ENCODE measurements at places on chromosomes 12 and 14.

- no peak overlapping the region for H3K4me3 ChIP-seq
- no peaks in the 10 kb centered on the region for H3K36me3 ChIP-seq
- H3K4me1 ChIP-seq = no peaks in the 10 kb centered on the region
- DNase-seq = no peak
- H3K27ac ChIP-seq = no peak overlapping the region
- H3K27me3 ChIP-seq = no peaks in the 10 kb centered on the region
Observed at GRCh38 chr14:32682214-32682613, 256.5 kb upstream of the NPAS3 start.

GRCh38 chr12:56387152-56387736, 24.6 kb upstream of the APOF start:
- DNase-seq = peak; percentile 13
- H3K4me1 ChIP-seq = peaks cover 4% of the 10 kb centered on the region
- no peaks in the 10 kb centered on the region for H3K36me3 ChIP-seq
- no peak overlapping the region for H3K27ac ChIP-seq
- no peak overlapping the region for H3K4me3 ChIP-seq

DNA sequence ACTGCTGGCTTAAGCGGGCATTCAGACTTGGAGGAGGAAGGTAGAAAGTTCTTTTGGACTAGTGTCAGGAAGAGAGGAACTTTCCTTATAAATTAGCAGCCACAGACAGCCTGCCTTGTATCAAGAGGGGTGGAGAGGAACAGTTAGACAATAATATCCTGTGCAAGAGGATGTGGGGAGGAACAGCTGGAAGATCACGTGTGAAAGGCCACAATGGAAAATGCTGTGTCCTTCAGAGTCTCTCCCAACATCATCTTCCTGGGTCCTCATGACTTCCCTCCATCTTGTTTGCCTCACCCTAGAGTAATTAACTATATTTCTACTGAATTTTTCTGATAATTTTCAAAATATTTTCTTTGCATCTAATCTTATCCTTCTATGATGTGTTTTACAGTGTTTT, 117.4 kb downstream of the MGAT4C start:
- no peaks in the 10 kb centered on the region for H3K4me1 ChIP-seq
- peak; percentile 10 for DNase-seq
- H3K36me3 ChIP-seq = no peaks in the 10 kb centered on the region

DNA sequence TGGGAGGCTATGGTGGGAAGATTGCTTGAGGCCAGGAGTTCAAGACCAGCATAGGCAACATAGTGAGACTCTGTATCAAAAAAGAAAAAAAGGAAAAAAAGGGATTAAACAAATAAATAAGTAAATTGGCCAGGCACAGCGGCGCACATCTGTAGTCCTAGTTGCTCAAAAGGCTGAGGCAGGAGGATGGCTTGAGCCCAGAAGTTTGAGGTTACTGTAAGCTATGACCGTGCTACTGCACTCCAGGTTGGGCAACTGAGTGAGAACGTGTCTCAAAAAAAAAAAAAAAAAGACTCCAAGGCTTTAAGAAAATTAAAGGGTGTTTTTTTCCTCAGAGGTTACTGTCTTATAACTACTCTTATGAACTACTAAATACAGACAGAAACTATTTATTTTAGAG, 11.7 kb downstream of the BEST3 start:
- DNase-seq = peak; percentile 17
- no peak overlapping the region for H3K4me3 ChIP-seq
- H3K27ac ChIP-seq = peak overlapping the region; percentile 95
- no peaks in the 10 kb centered on the region for H3K27me3 ChIP-seq
- no peaks in the 10 kb centered on the region for H3K36me3 ChIP-seq

- no peaks in the 10 kb centered on the region for H3K36me3 ChIP-seq
- H3K4me3 ChIP-seq = no peak overlapping the region
- H3K27ac ChIP-seq = no peak overlapping the region
- H3K4me1 ChIP-seq = no peaks in the 10 kb centered on the region
- peak; percentile 26 for DNase-seq
Observed at GRCh38 chr12:24738441-24738840, 210.5 kb downstream of the BCAT1 start.

DNA sequence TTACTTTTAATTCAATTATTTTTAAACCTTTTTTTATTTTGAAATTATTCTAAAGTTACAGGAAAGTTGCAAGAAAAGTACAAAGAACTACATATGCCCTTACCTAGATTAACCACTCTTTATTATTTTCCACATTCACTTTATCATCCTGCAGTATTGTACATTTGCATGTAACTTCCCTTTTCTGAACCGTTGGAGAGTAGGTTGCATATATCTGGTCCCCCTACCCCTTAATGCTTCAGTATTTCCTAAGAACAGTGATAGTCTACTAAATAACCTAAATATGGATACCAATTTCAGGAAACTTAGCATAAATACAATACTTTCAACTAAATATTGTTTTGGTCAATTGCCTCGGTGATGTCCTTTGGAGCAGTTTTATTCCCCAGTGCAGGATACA, 15.0 kb downstream of the G2E3 start:
- H3K4me1 ChIP-seq = no peaks in the 10 kb centered on the region
- no peak overlapping the region for H3K27ac ChIP-seq
- H3K27me3 ChIP-seq = no peaks in the 10 kb centered on the region
- DNase-seq = no peak

DNA sequence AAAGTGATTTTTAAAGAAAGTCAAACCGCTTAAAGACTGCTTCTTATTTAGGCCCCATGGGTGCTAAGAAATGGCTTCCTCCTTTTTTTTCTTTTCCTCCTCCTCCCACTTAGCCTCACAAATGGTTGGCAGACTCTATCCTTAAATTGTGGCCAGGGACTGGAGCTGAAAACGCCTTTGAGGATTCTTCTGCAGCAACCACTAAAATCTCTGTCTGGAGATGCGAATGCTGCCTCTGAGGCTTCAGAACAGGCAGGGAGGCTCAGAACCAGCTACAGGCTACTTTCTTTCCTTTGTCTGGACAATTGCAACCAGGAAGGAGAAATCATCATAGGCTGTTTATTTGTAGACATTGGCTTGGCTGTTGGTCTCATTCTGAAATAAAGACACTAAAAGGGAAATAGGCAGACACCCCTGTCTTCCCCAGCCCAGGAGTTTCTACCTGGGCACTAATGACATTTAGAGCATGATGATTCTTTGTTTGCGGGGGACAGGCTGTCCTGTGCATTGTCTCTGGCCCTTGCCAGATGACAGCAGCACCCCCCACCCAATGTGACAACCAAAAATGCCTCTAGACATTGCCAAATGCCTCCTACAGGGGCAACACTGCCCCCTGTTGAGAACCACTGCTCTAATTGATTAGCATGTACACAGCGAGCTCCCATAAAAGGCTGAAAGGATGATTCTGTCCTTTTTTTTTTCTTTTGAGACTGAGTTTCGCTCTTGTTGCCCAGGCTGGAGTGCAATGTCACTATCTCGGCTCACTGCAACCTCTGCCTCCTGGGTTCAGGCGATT, 50.3 kb downstream of the MAP1LC3B2 start:
- peaks cover 8% of the 10 kb centered on the region for H3K27me3 ChIP-seq
- DNase-seq = no peak
- H3K27ac ChIP-seq = no peak overlapping the region
- H3K4me3 ChIP-seq = no peak overlapping the region

GRCh38 chr14:104343690-104344640, 205.6 kb downstream of the KIF26A start:
- no peaks in the 10 kb centered on the region for H3K4me1 ChIP-seq
- H3K27ac ChIP-seq = no peak overlapping the region

- H3K27ac ChIP-seq = no peak overlapping the region
- H3K36me3 ChIP-seq = no peaks in the 10 kb centered on the region
- H3K4me1 ChIP-seq = no peaks in the 10 kb centered on the region
- no peak for DNase-seq
- H3K27me3 ChIP-seq = no peaks in the 10 kb centered on the region
Observed at GRCh38 chr12:70747445-70748260, 110.4 kb upstream of the PTPRB start.

DNA sequence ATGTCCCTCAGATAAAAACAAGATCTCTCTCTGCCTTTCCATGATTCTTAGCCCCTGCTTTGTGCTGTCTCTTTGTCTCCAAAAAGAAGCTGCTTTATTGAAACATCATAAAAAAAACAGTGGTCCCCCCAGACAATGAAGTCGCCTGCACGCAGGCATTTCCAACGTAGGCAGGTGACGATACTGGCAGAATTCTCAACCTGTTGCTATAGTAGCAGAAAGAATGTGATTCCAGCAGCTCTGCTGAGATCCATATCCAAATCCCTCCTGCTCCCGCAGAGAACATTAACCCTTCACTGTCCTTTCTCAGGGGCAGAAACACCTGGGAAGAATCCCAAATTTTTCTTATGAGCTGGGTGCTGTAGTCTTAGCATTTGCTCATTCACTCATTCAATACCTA, 84.8 kb downstream of the STON2 start:
- DNase-seq = no peak
- no peaks in the 10 kb centered on the region for H3K27me3 ChIP-seq
- H3K4me1 ChIP-seq = no peaks in the 10 kb centered on the region
- H3K36me3 ChIP-seq = no peaks in the 10 kb centered on the region

DNA sequence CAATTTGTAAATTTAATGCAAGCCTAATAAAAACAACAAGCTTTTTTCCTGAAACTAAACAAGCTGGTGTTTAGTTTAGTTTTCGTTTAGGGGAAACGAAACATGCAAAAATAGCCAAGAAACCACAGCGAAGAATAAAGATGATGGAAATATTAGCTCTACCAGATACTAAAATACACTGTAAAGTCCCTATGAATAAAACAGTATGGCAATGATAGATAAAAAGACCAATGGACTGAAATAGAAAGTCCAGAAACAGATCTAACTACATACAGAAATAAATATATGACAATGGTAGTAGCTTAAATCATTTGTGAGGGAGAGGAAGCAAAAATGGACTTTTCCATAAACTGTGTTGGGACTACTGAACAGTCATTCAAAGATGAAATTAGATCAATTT, 26.4 kb downstream of the ATP2B1 start:
- H3K36me3 ChIP-seq = peaks cover 10% of the 10 kb centered on the region
- H3K27ac ChIP-seq = no peak overlapping the region
- H3K27me3 ChIP-seq = no peaks in the 10 kb centered on the region
- no peak overlapping the region for H3K4me3 ChIP-seq
- H3K4me1 ChIP-seq = no peaks in the 10 kb centered on the region

DNA sequence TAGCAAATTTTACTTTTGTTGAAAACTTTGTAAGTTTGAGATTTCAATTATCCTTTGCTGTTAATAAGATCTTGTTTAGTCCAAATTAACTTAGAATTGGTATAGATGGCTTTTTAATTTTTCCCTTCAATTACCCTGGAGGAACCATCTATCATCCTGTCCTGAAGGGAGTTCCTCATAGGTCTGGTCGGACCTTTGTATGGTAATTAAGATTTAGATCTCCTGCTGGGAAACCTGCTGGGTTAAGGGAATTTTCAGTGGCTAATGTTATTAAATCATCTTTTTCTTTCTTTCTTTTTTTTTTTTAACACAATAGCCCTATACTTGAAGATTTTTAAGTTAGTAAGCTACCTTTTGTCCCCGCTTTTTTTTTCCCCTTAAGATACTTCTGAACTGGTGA, 63.0 kb upstream of the PRMT8 start:
- no peak for DNase-seq
- no peaks in the 10 kb centered on the region for H3K36me3 ChIP-seq
- H3K27ac ChIP-seq = no peak overlapping the region
- no peak overlapping the region for H3K4me3 ChIP-seq
- H3K27me3 ChIP-seq = no peaks in the 10 kb centered on the region
- H3K4me1 ChIP-seq = peaks cover 2% of the 10 kb centered on the region

- no peaks in the 10 kb centered on the region for H3K4me1 ChIP-seq
- H3K4me3 ChIP-seq = no peak overlapping the region
- no peak for DNase-seq
- H3K36me3 ChIP-seq = no peaks in the 10 kb centered on the region
Observed at GRCh38 chr14:34379816-34380470, 82.1 kb downstream of the SPTSSA start.

DNA sequence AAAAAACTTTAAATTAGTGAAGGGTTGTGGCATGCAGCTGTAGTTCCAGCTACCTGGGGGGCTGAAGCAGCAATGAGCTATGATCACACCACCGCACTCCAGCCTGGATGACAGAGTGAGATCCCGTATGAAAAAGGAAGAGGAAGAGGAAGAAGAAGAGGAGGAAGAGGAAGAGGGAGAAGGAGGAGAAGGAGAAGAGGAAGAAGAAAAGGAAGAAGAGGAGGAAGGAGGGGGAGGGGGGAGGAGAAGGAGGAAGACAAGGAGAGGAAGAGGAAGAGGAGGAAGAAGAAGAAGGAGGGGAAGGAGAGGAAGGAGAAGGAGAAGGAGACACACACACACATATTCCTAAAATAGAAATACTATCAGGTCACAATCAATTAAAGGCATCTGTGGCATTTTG, 32.0 kb downstream of the RXYLT1 start:
- H3K27ac ChIP-seq = peak overlapping the region; percentile 34
- peaks cover 11% of the 10 kb centered on the region for H3K4me1 ChIP-seq
- H3K4me3 ChIP-seq = no peak overlapping the region
- no peak for DNase-seq
- peaks cover 6% of the 10 kb centered on the region for H3K36me3 ChIP-seq

- no peaks in the 10 kb centered on the region for H3K27me3 ChIP-seq
- H3K4me1 ChIP-seq = no peaks in the 10 kb centered on the region
- H3K27ac ChIP-seq = no peak overlapping the region
- H3K4me3 ChIP-seq = no peak overlapping the region
- H3K36me3 ChIP-seq = no peaks in the 10 kb centered on the region
Observed at GRCh38 chr14:27506272-27506671, 908.4 kb upstream of the NOVA1 start.

DNA sequence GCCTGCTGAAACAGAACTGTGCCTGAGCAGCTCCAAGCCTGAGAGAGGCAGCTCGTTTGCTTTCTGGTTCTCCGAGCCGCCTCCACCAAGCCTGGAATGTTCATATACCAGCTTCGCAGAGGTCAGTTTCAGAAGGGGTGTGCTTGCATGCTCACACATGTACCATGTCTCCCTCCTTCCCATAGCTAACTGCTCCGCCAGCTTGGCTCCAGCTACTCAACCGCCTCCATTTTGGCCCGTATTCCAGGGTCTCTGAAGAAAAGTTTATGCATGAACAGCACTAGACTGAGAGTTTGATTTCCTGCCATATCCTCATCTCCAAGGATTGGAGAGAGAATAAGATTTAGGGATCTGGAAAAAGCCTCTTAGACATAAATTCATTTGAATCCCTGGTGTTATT, 103.7 kb downstream of the SMOC1 start:
- no peak for DNase-seq
- no peaks in the 10 kb centered on the region for H3K27me3 ChIP-seq
- no peak overlapping the region for H3K27ac ChIP-seq
- peaks cover 9% of the 10 kb centered on the region for H3K36me3 ChIP-seq

GRCh38 chr14:73771848-73772638, 57.9 kb upstream of the PNMA1 start:
- H3K27me3 ChIP-seq = no peaks in the 10 kb centered on the region
- DNase-seq = peak; percentile 70
- peaks cover 38% of the 10 kb centered on the region for H3K4me1 ChIP-seq
- peaks cover 6% of the 10 kb centered on the region for H3K36me3 ChIP-seq
- peak overlapping the region; percentile 71 for H3K27ac ChIP-seq

GRCh38 chr12:108849660-108850059, 7.7 kb downstream of the SSH1 start:
- peaks cover 48% of the 10 kb centered on the region for H3K36me3 ChIP-seq
- no peaks in the 10 kb centered on the region for H3K27me3 ChIP-seq
- peaks cover 19% of the 10 kb centered on the region for H3K4me1 ChIP-seq

- no peaks in the 10 kb centered on the region for H3K27me3 ChIP-seq
- no peak overlapping the region for H3K27ac ChIP-seq
- peak; percentile 45 for DNase-seq
- H3K4me3 ChIP-seq = no peak overlapping the region
Observed at GRCh38 chr12:94596596-94596995, 53.8 kb downstream of the TMCC3 start.

- no peak overlapping the region for H3K27ac ChIP-seq
- peaks cover 51% of the 10 kb centered on the region for H3K27me3 ChIP-seq
- H3K4me3 ChIP-seq = no peak overlapping the region
- H3K36me3 ChIP-seq = no peaks in the 10 kb centered on the region
Observed at GRCh38 chr12:3552726-3553045, 61.7 kb downstream of the PRMT8 start.
